ENCODE measurements at places on chromosomes 12 and 14. TPM values are rescaled to one million over a fixed set of nuclear protein-coding genes. Genes with fewer than 3 reads are reported as not detected.

DNA sequence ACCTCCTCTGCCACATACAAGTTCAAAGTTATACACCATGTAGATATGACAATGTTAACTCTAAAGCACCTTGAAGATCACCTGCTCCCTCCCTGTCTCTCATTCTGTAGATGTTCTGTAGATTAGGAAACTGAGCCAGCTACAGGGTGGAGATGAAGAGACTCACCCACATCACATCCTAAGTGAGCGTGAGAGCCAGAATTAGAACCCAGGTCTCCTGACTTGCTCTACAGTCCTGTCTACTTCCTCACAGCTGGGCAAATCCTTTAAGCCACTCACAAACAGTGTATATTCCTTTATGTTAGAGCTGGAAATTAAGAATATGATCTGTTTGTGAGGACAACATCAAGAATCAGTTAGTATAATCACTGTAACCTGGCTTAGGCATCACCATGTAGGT lies 1.8 kb downstream of the APPL2 start:
- DNase-seq, result no peak

- no peak for DNase-seq
These were observed 171.1 kb downstream of the RPAP3 start for GRCh38 chr12:47534695-47535094.

DNA sequence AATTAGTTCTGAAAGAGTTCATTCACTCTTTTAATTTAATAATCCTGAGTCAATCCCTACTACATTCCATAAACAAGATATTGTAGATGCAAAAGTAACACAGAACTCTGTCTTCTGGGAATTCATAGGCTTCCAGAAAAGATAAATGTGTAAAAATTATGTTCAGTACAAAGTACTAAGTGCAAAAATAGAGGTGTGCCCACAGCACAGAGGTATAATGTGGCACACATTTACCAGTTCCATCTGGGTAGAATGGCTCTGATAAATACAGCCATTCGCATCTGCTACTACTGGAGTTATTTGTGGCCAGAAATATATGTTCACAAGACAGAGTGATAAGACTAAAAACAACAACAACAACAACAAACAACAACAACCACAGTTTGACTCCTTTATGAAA lies 111.6 kb upstream of the PTPRB start:
- DNase-seq, result no peak

- DNase-seq, result no peak
These were observed 788 bp upstream of the ASIC1 start for GRCh38 chr12:50056639-50056976.

DNA sequence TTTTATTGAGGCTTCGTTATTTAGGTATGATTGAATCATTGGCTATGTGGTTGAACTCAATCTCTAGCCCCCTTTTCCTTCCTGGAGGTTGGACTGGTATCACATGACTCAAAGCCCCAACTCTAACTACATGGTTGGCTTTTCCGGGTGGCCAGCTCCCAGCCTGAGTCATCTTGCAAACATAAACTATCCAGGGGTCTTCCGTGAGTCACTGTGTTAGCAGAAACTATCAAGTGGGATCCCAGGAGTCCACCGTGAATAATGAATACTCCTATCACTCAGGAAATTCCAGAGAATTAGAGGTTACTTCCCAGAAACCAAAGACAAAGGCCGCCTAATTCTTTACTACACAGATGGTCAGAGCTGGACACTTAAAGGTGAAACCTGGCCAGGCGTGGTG lies 19.7 kb upstream of the PLEKHD1 start:
- no peak for DNase-seq

DAO gene
- total RNA-seq, result not detected

- no peak for DNase-seq
These were observed 12.8 kb upstream of the PALS1 start for GRCh38 chr14:67228325-67228984.

KLRK1 gene
- 7.0 TPM for total RNA-seq

PZP gene
- not detected for total RNA-seq

- DNase-seq, result no peak
These were observed 602 bp downstream of the CHFR start for GRCh38 chr12:132886529-132887477.

- DNase-seq, result no peak
These were observed 94.4 kb downstream of the PPHLN1 start for GRCh38 chr12:42420395-42420794.

DNA sequence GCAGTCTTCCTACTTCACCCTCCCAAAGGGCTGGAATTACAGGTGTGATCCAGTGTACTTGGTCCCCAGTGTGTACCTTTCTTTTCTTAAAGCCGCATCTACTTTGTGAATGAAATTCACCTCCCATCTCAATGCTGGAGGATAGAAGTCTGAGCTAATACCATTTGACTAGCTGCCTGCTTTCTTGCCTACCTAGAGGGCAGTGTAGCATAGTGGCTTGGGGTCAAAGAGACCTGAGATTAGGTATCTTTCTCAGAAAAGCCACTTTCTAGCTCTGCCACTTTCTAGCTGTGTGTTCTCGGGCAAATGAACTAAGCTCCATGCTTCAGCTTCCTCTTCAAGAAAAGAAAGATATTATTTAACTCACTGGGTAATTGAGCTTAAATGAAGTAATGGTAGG lies 16.9 kb downstream of the SMOC1 start:
- no peak for DNase-seq

GRCh38 chr12:57888409-57889157 lies 42.1 kb upstream of the CTDSP2 start:
- peak; percentile 66 for DNase-seq

DNA sequence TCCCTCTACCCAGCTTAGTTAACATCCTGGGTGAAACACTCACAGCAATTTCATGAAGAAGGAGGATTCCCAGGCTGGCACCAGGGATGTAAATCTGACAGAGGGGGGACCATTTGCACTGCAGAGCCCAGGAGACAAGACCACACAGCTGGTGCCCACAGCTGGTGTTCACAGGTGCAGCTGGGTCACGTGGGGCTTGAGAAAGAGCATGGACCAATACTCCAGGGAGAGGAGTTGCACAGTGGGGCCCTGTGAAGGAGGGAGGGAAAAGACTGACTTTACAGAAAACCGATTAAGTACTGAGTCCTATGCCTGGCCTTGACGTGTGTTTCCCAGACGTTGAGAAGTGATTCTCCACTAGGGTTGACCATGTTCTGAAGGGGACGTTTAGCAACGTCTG lies 1316.7 kb upstream of the TMEM132C start:
- no peak for DNase-seq

PRH2 gene
- total RNA-seq, result not detected

ZFP36L1 gene
- total RNA-seq, result 737 TPM

DNA sequence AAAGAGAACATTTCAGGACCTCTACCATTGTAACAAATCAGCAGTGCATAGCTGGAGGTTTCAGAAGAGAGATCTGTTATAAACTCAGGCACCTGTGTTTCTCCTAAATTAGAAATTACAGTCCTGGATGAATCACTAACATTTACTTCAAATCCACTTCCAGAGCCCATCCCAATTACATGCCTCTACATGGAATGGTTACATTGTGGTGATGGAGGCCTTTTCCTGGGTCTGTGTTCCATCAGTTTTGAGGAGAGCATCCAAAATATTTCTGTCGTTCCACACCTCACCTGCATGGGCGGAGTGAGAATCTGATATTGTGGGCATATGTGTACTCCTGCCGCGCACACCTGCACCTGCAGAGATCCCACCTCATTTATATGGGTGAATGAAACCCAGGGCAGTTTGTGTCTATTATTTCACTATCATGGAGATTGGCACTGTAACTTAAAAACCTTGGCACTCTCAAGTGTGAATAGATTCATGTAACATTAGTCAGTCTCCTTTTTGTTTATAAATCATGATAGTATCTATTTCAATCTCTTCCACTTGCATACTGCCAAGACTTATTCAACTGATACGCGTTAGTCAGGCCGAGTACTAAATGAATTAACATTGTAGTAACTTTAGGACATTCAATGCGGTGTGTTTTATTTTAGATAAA lies 215.1 kb upstream of the FAR2 start:
- DNase-seq, result no peak

- DNase-seq, result no peak
These were observed 14.4 kb downstream of the SPTLC2 start for GRCh38 chr14:77601846-77602619.

DNA sequence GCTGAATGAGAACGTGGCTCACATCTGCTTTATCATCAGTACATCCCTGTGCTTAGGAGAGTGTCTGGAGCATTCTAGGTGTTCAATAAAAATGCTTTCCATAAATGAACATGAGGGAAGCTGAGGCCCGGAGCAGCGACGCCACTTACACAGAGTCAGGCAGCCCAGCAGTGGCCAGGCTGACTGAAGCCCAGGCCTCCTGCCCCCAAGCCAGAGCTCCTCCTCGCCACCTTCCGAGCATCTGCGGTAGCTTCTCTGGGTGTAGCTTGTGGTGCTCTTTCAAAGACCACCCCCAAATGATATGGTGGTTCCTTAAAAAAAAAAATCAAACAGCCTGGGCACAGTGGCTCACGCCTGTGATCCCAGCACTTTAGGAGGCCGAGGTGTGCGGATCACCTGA lies 88.8 kb downstream of the FBXL14 start:
- no peak for DNase-seq

- no peak for DNase-seq
These were observed 750 bp downstream of the CS start for GRCh38 chr12:56299308-56299852.

DNA sequence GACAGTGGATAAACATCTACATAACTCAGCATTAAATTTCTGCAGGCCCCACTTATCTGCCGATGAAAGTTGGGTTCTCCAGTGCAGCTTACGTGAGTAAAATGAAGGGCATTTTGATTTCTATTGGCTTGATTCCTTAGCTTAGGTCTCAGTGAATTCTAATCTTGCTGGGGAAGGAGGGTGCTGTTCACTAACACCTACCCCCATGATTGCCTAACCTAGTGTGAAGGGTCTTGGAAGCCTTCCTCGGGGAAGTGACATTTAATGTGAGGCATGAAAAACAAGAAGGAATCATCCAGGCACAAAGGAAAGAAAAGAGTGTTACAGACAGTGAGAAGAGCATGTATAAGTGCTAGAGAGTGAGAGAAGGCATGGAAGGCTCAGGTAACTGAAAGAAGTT lies 81.0 kb downstream of the DAAM1 start:
- no peak for DNase-seq

ITGA7 gene
- 33.1 TPM for total RNA-seq

- no peak for DNase-seq
These were observed 24.6 kb downstream of the ZNF26 start for GRCh38 chr12:133010657-133011297.

Measured in breast epithelium (tissue), 4 donors.